Fibroblast of skin of scalp (primary cell): ENCODE measurements at places on chromosomes 12 and 14.

DNA sequence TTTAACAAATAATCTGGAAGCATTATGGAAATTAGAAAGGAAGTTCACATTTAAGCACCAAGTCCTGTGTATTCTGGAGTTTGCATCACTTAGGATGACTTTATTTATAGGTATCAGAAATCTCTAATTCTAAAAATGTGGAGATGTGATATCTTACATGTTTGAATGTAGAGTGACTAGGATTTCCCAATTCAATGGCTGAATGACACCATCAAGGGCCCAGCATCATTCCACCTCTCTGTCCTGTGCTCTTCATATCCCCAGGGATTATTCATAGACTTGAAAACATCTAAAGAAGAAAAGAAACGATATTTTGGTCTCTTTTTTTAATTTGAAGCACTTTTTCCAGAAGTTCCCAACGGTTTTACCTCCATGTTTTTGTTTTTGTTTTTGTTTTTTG is 15.2 kb upstream of the METAP2 start:
- DNase-seq: no peak

DNA sequence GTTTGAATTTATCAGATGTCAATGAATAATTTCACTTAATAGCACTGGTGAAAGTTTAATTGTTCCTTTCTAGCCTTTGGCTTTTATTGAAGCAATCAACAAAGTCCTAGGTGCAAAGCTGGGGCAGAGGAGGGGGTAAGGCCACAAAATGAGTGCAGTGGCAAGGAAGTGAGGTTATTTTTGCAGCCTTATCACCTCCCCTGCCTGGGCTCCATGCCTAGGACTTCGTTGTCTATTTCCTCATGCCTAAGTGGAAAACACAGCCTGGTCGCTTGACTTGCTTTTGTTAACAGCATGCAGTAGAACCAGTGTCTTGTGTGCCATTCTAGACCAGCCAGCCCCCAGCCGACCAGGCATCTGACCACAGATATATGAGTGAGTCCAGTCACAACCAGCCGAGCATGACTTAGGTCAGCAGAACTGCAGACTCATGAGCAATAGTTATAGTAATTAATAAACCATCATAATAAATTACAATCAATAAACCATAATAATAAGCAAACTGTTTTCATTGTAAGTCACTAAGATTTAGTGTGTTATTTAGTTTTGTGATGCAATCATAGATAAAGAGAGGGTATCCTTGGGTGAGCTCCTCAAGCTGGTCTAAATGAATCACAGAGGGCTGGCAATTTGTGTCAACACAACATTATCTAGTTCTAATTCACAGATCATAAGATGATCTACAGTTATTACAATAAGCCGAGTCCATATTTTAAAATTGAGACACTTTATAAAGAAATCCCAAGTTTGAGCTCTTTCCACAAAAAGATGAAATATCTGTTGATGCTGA is 156.8 kb downstream of the GLT1D1 start:
- no peak for DNase-seq

DNA sequence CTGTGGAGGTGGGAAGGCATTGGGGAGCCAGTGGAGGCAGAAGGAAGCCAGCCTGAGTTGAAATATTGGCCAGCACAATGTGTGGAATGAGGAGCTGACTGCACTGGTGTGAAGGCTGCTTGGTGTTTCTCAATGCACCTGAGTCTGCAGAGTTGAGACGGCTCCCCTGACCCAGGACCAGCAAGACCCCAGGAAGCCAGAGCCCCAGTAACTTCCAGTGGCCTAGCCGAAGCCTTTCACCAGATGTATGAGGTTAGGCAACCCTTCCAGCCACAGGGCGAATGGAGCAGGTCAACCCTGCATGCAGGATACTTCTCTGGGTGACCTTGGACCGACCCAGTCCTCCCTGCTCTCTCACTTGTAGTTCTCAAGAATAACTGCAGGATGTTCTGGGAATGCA is 12.9 kb upstream of the KRT73 start:
- DNase-seq: no peak

GRCh38 chr14:21087294-21088091 is 11.0 kb downstream of the ZNF219 start:
- DNase-seq: peak; percentile 92

DNA sequence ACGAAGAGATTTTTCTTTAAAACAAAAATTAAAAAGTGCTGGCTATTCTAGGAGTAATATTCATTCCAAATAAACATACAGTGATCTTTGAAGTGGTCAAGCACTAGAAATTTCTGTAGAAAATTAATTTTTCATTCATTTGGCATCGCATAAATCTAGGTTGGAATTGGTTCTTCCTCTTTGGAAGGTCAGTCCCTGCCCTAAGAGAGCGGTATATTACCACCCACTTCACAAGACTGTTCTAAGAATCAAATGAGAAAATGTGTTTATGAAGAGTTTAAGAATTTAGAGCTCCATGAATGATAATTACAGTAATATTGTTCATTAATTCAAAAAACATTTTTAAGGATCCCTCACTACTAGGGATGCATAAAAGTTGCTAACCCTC is 444 bp upstream of the GEMIN2 start:
- DNase-seq: no peak

DNA sequence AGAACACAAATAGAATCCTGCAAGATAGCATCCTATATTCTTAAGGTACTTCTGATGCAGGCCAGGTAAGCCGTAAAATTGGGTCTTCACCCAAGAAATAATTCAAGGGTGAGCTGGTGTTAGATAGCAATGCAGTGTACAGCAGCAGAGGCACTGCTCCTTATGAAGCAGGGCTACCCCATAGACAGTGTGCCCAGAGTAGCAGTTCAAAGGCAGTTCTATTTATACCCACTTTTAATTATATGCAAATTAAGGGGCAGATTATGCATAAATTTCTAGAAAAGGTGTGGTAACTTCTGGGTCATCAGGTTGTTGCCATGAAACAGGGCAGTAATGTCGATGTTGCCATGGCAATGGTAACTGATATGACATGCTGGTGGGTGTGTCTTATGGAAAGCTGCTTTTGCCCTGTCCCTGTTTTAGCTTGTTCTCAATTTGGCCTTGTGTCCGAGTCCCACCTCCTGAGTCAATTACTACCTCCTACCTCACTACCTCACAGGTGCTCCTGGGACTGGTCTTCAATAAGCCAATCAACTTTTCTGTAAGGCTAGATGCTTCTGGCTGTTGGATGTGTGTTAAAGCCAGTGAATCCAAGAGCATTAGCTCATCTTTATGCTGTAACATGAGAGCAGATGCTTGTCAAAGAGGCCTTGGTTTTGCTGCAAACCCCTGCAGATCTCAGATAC is 61.0 kb downstream of the PPM1A start:
- DNase-seq: no peak

GRCh38 chr12:5792343-5792742 is 152.7 kb downstream of the ANO2 start:
- DNase-seq: peak; percentile 47

DNA sequence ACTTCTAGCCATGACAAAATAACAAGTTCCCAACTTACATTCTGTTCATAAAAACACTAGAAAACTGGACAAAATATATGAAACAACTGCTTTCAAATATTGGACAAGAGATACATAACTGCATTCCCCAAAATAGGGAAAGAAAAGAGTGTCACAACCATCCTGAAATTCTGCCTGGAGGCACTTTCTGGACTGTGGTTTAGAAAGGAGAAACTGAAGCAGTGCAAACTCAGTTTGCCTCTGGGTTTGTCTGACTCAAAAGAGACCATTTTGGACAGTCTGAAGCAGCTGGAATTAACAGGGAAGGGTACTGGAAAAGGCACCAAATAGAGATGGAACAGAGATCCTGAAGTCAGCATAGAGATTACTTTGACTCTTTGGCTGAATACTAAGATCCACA is 11.3 kb upstream of the SYT1 start:
- no peak for DNase-seq

DNA sequence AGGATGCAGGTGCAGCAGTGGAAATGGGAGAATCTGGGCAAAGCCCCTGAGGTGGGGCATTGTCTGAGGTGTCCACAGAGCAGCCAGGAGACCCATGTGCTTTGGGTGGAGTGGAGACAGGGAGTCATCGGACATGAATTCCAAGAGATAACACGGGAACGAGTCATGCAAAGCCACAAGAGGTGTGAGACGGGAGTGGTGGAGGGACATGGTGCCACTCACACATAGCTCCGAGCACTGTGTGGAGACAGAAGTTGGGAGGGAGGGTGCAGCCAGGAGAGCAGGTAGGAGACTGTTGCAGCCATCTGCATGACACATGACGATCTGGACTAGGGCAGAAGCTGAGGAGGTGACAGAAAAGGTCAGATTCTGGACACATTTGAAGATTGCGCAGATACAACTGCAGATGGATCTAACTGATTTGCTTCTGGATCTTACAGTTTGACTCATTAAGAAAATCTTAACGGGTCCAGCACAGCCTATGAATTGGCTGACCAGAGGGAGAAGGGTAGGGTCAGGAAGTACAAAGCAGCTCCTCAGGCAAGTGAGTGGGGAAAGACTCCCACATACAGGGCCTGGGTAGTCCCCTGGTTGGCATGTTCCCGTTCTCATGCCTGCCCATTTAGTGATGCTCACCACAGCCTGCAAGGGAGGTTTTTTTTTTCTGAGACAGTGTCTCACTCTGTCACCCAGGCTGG is 379.8 kb downstream of the FUT8 start:
- DNase-seq: peak; percentile 65

DNA sequence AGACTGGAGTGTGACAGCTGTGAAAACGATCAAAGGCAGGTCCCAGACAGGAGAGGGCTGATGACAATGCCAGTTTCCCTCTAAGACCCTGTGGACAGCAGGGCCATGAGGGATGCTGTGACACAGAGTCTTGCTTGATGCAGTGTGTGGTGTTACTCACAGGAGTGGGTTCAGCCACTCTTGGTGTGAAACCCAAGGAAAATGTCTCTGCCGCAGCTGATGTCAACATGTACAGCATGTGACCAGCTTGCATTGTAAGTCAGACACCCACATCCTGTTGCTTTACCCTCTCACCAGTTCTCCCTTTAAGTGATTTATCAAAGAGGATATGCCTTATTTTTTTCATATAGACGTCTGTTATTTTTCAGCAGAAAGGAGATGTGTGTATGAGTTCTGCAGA is 268.6 kb downstream of the BTG1 start:
- DNase-seq: peak; percentile 47

DNA sequence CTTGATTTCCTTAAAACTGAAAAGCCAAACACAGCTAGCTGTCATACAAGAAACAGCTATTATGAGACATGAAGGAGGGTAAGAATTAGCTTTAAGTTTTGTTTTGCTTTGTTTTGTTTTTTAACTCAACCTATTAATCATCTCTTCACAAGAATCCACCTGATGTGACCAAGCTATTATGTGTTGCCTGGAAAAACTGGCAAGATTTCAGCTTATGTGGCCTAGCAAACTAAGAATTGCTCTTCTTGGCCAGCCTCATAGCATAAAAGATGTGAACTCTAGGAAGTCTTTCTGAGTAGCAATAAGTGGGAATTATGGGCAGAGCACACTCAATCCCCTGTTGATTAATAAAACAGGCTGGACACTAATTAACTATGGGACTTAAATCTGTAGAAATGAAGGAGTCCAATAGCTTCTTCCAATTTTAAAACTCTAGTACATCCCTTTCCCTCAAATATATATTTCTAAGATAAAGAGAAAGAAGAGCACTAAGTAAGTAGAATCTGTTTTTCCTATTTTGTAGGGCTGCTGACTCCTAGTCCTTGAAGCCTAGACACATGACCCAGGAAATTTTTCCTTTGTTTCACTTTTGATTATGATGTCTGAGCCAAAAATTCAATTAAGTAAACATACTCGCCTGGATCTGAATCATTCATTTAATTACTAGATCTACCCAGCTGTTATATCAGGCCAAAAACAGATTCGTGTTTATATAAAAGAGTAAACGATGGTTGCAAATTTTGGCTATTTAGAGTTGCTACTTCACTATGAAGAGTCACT is 75.7 kb downstream of the GTF2A1 start:
- no peak for DNase-seq

DNA sequence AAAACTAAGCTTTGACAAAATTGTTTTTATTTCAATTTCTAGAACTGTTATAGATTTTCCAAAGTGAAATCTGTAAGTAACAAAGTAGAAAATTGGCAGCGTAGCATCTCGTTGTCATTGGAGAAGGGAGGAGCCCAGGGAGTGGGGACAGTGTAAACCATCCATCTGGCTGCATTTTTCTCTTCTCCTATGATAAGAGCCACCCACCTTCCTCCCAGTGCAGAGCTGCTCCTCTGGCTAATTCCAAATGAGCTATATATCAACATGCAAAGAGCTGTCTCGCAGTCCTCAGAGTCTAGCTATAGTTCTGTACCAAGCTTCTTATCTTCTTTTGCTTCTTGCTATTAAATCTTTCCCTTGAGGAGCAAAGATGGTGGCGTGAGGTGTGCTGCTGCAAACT is 56.6 kb downstream of the SCN8A start:
- DNase-seq: no peak

GRCh38 chr14:48690349-48690748 is 895.8 kb downstream of the RPS29 start:
- DNase-seq: no peak

DNA sequence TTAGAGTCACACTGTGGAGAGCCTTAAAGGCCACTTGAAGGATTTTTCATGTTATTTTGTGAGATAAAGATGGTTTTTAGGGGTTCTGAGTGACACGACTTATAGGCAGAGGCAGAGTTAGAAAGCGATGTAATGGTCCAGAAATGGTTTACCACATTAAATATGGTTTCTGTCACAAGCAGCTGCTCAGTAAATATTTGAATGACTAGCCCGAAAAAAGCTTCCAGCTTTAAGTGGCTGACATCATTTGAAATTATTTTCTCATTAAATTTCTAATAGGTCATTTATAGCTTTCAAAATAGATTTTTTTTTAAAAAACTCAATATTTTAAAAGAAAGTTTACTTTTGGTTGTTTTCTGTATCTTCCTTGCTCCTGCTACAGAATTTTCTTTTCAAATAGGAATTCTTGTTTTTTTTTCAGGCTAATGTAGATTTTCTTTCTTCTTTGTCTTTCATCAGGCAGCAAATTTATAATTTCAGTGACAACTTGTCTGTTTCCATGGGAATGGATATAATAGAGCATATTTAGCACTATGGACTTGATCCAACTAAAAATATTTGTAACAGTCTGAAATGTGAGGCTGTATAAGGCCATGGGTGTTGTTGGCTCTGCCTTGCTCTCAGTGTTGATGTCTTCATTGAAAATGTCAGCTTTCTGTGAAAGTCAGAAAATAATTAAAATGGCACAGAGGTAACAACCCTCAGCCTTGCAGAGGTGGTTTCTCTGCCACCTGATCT is 700.0 kb downstream of the TMTC2 start:
- DNase-seq: no peak

DNA sequence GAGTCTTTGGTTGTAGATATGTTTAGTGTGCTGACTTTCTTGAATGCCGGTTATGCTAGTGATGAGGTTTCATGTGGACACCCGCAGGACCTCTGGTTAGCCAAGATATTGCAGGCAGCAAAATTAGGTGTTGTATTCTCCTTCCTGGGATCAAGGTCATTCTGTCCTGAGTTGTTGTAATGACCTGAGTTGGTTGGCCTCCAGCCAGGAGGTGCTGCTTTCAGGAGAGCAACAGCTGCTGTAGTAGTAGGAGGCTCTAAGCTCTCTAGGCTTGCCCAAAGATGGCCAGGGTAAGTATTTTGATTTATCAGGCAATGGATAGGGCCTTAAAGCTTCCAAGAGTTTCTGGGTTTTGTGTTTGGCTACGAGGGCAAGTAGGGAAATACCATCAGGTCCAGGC is 56.0 kb upstream of the BDKRB2 start:
- DNase-seq: no peak
